ENCODE measurements at places on chromosomes 7 and 10. TPM values are rescaled to one million over a fixed set of nuclear protein-coding genes. Genes with fewer than 3 reads are reported as not detected.

The TRUB1 gene
- total RNA-seq = 11.3 TPM

The VSTM2A gene
- not detected for total RNA-seq

The SLC39A12 gene
- total RNA-seq = not detected

The PTPRZ1 gene
- not detected for total RNA-seq

The TET1 gene
- 1.4 TPM for total RNA-seq

The HOXA13 gene
- total RNA-seq = not detected

The CAV1 gene
- not detected for total RNA-seq

The LEP gene
- not detected for total RNA-seq

The OPN1SW gene
- total RNA-seq = not detected

The AASS gene
- total RNA-seq = 3.0 TPM

The C10orf62 gene
- not detected for total RNA-seq

The PVRIG gene
- 85.2 TPM for total RNA-seq

The CYP17A1 gene
- total RNA-seq = not detected

The WNT8B gene
- total RNA-seq = not detected

- peak; percentile 41 for DNase-seq
Measured at GRCh38 chr7:64951250-64951848, 39.5 kb downstream of the ZNF117 start.

GRCh38 chr7:15860264-15860949 is 173.9 kb upstream of the MEOX2 start:
- DNase-seq = no peak

DNA sequence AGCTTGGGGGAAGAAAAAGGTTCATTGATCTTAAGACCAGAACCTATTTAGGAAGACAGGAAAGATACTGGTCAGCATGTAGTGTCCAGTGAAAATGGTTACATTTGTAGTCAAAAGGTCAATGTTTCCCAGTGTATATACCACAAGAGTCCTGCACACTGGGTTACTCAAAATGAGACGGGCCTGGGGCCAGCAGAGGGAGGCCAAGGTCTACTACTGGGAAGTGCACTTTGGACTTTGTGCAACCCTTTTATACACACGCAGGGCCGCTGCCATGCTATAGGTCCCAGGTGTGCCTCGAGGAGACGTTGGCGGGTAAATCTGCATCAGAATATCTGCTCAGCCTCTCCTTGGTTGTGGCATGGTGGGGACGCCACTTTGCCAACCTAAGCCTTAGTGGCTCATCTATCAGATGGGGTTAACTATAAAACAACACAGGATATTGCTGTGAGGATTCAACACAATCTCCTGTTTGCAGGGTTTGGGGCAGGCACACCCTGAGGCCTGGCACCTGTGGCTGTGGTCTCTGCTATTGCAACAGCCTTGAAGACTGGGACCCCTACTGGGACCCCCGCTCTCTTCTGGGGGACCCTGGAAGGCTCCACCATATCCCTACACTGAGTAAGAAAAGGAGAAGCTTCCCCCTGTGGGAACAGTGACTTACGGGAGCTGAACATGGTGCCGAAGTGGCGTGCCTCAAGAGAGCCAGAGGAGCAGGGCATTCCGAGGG is 19.7 kb downstream of the CLRN3 start:
- DNase-seq = no peak

- DNase-seq = no peak
Measured at GRCh38 chr10:10045765-10046028, 972.0 kb upstream of the CELF2 start.

- DNase-seq = no peak
Measured at GRCh38 chr7:129831424-129832058, 121.2 kb downstream of the UBE2H start.

DNA sequence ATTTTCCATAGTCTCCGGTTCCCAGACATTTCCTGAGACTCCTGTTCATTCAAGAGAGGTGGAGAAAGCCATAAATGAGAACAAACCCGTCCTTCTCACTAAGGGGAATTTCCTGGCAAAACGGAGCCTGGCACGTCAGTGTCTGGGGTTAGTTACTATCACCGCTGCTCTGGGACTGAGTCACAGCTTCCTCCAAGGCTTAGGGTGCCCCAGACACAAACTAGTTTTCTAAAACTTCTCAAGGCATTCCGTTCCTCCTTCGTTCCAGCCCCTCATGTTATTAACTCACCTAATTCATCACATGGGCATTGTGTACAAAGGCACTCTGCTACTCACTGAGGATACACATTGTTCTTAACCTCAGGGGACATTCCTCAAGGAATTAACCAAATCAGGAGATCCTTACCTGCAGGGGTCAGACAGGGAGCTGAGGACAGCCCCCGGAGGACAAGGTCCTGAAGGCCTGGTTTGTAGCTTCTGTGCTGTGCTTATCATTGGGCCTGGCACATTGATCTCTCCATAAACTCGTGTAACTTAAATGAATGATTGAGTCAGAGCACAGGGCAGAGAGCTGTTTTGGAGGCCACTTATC is 103.0 kb upstream of the KLF6 start:
- DNase-seq = peak; percentile 72

DNA sequence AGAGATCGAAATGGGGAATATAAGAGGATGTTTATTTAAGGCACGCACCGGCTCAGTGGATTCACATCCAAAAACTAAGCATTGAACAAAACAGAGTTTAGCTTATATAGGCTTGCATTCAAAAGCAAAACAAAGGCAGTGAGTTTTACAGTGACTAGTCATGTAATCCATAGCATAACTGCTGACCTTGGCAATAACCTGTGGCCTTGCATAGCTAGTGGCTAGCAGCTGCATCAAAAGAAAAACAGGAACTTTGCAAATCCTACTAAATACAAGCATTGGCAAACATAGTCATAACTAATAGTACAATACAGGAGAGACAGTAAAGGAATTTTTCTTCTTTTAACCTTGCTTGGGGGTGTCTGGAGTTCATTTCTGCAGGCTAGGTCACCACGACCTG is 9.7 kb upstream of the ZNF485 start:
- no peak for DNase-seq

GRCh38 chr10:123249894-123250293 is 95.7 kb downstream of the BUB3 start:
- no peak for DNase-seq

DNA sequence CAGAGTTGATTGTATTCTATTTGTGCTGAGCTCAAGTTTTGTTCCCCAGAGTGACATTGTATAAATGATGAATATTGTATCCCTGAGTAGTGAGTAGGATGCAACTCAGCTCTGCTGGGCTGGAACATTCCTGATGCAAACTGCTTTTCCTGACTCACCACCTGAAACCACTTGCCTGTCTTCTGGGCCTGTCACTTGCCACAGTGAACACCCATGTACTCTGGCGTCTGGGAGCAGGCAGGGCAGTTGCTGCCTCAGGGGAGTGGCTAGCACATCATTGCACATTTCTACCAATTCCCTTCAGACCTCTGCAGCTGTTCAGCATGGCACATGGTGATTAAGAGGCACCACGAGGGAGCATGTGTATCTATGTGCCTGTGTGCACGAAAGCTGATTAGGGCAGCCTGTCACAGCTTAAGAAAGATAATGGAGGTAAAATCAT is 157.3 kb downstream of the SND1 start:
- no peak for DNase-seq

DNA sequence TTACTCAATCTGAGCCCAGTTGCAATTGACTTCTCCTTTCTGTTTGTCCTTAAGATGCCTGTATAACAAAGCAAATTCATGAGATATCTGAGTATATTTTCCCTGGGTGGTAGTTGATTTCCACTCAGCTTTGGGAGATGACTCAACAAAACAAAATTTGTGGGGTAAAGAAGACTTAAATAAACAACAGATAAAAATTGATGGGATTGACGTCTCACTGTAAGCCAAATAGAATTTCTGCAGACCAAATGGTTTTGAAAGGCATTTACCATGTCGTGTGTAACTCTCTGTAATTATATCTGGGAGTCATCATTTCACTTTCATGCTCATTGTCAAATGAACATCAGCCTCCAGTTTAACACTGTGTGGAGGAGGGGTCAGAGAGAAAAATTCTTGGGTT is 255.4 kb upstream of the MYO3A start:
- no peak for DNase-seq

DNA sequence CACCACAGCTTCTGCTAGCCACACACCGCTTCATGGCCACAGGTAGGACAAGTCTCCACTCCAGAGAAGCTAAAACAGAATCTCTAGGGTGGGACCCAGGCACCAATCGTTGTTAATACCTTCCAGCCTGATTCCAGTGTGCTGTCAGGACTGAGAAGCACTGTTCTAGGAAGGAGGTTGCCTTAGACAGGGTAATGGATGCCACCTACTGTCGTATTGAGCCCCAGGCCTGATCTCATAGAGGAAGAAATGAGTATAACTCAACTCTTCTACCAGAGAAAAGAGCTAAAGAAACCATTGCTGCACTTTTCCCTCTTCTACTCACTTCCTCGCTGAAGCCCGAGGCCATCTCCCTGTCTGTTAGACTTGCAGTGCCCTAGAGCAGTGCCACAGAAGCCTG is 31.8 kb downstream of the CNNM1 start:
- DNase-seq = no peak

- DNase-seq = no peak
Measured at GRCh38 chr10:9219860-9220259, 1165.4 kb downstream of the GATA3 start.

DNA sequence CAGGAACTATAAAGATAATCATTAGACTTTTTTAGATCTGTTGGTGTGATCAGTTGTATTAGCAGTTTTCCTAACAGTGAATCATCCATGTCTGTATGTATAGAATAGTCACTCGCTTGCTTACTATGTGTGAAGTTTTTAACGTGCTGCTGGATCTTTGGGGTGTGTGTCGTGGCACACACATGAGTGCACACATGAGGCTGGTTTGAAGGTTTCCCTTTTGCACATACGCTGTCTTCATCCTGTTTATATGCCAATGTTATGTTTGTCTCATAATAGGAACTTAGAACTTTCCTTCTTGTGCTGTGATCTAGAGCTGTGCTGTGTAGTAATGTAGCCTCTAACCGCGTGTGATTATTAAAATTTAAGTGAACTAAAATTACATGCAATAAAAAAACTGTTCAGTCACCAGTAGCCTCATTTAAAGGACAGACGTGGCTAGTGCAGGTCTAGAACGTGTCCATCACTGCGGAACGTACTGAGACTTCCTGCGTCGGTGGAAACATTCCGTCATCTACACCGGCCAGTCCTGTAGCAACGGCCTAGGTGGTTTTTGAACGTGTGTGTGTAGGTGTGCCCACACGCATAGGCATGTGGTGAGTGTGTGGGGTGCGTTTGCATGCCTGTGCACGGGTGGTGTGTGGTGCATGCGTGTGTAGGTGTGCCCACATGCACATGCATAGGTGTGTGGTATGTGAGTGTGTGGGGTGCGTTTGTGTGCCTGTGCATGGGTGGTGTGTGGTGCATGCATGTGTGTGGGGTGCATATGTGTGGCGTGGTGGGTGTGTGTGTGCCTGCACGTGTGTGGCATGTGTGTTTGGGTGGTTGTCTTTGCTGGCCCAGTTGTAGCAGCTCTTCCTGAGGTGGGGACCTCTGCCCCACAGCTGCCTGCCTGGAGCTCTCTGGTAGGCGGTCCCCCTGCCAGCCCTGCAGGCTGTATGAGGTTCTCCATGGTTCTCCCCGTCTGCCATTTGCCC is 56.6 kb downstream of the INPP5A start:
- no peak for DNase-seq

DNA sequence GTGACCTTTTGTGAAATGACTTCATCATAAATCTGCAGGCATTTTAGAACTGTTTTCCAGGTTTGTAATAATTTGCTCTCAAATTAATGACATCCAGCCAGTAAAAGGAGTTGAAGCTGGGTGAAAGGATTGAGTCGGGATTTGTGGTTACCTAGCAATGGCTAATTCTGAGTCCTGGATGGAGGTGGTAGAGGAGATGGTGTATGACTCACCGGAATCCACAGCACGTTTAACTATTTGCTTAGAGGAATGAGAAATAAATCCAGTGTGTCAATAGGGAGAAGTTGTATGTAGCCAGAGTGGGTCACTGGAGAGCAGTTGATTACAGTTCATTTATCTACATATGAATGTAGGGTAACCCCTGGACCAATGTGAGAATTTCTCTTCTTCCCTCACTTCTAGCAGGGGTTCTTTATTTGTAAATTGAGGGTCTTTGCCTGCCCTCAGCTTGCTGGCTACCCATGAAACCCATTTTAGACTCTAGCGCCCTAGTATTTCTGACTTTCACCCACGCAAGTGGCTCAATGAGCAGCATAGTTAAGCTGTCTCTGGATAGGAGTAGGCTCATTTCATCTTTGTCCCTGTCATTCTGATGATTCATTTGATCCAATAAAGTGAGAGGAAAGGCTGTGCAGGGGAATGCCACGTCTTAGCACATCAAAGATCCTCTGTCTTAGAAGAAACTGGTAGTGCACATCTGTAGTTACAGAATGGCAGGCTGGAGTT is 547.8 kb downstream of the SORCS3 start:
- no peak for DNase-seq

- no peak for DNase-seq
Measured at GRCh38 chr7:143304938-143305337, 11.0 kb upstream of the CLCN1 start.

DNA sequence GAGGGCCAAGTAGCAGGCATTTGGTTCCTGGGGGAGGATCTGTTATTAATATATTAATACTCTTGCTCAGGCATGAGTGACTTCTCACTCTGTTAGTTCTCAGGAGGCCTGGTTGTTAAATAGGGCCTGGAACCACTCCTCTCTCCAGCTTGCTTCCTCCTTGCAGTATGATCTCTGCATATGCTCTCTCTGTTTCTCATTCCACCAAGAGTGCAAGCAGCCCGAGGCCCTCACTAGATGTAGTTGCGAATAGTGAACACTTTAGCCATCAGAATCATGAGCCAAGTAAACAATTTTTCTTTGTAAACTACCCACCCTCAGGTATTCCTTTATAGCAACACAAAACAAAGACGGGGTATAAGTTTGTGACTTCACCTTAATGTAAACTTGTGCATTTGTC is 784.3 kb downstream of the DNAJB9 start:
- no peak for DNase-seq

DNA sequence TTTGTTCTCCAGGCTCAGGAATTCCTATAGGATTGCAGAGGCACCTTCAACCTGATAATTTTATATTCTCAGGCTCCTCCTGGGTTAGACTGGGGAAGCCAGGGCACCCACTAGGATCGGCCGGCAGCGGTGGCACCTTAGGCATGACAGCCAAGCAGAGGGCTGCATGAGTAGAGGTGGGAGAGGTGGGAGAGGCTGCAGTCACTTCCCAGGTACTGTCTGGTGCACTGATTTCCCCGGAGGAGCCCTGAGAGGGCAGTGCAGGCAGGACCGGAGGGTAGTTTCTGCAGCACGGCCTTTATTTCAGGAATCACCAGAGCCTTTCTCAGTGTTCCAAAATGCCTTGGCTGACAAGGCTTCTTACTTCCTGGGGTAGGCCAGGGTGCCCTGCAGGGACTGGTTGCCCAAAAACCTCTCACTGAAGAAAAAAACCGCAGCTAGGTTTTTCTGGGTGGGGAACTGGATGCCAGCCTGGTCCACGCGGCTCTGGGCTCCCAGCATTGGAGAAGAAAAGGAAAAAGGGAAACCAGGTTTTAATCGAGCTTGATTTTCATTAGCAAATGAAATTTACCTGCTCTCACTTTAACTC is 3.6 kb upstream of the HOXA13 start:
- no peak for DNase-seq

- no peak for DNase-seq
Measured at GRCh38 chr10:42690449-42691360, 52.3 kb upstream of the ZNF33B start.

Data from CD4-positive, alpha-beta memory T cell (primary cell).